ENCODE measurements at places on chromosomes 4 and X.

- DNase-seq, result no peak
Observed at GRCh38 chr4:27142841-27143240, 282.2 kb downstream of the STIM2 start.

GRCh38 chrX:110408949-110409588 lies 50.4 kb downstream of the RTL9 start:
- no peak for DNase-seq

DNA sequence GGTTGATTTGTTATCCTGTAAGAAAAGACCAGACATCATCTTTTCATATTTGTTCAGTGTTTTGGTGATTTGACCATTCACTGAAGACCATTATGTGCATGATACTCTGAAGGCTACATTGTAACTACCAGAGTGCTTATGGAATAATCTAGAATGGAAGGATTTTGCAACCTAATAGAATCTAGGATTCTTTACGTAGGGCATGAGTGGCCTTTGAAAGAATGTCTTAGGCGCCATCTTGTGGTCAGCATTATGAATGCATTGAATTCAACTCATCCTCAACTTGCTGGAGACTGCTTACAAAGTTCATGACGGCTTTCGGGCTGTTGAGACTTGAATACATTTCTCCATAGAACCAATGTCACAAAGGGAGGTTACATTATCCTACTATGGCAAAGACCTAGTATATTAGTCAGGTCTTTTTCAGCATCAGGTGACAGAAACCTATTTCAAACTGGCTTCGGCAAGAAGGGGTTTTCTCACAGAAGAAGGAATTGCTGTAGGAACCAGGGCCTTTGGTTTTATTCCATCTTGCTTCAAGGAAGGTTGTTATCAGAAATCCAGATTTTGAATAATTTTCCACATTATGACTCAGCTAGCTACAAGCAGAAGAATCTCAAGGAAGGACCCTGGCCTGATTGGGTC lies 104.1 kb downstream of the GPAT3 start:
- peak; percentile 3 for DNase-seq

DNA sequence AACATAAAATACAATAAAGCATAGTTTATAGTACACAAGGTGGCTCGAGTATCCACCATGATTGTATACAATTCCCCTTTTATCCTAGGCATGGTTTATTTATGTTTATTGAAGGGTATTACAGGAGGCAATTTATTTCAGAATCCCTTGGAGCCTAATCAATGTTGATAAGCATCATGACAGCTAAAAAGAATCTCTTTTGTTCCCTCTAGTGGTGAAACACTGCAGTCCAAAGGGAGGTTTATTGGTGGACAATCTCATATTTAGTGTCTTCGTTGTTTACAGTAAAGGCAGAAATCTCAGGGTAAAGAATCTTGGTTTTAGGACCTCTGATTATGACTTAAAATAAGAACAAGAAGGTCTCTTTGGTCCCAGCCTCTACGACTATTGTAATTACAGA lies 1712.5 kb downstream of the C4orf33 start:
- DNase-seq, result no peak

- DNase-seq, result no peak
Observed at GRCh38 chr4:65482410-65482809, 187.9 kb downstream of the EPHA5 start.

DNA sequence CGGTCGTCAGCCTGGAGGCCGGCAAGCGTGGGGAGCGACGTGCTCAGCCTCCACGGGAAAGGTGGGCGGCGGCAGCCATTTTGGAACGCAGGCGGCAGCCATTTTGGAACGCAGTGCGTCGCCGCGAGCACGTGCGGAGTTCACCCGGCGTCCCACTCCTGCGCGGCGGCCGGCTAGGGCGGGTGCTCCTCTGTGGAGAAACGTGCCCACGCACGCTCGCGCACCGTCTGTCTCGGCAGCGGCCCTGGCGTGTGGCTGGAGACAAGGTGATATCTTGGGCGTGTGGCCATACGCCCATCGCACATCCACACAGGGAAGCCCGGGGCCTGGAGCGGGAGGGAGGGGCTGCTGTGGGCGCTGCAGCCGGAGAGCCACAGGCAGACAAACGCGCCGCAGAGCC lies 21.1 kb downstream of the CPLX1 start:
- DNase-seq, result no peak

DNA sequence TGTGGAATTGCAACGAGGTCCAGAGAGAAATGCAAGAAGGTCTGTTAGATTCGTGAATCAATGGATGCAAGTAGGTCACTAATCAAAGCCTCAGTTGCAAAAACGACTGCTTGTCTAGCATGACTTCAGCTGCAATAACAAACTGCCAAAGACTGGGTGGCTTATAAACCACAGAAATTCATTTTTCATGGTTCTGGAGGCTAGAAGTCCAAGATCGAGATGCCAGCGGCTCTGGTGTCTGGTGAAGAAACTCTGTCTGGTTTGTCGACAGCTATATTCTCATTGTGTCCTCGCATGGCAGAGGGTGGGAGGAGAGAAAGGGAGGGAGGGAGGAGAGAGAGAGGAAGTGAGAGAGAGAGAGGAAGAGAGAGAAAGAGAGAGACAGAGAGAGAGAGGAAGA lies 114.7 kb downstream of the MXRA5 start:
- no peak for DNase-seq

DNA sequence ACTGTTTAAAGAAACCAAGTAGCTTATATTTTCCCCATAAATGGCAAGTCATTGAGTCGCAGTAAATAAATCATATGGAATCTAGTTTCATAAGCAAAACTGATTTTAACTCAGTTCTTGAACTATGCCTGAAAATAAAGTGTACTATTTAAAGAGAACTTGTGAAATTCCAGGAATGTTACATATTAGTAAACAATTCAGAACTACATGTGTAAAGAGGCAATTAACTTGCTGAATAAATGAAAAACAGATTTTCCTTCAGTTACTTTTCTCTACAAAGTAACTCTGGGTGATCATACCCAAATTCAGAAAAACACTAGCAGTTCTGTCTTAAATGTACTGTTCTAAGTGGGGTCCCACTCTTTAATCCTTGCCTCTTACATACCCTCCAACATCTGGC lies 236.1 kb upstream of the EDNRA start:
- DNase-seq, result no peak

DNA sequence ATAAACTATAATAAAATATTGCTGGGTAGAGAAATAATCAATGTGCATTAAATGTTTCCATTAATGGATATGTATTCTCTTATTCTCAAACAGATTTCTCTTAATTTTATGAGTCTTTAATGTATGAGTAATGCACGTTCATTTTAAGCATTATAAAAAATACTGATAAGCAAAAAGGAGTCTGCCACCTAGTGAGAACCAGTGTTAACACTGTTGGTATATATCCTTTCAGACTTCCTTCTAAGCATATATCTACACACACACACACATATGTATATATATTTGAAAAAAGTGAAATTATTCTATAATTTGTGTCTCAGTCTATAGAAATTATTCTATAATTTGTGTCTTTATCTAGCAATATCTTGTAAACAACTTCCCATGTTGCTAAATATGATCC lies 49.9 kb upstream of the MTMR1 start:
- no peak for DNase-seq

DNA sequence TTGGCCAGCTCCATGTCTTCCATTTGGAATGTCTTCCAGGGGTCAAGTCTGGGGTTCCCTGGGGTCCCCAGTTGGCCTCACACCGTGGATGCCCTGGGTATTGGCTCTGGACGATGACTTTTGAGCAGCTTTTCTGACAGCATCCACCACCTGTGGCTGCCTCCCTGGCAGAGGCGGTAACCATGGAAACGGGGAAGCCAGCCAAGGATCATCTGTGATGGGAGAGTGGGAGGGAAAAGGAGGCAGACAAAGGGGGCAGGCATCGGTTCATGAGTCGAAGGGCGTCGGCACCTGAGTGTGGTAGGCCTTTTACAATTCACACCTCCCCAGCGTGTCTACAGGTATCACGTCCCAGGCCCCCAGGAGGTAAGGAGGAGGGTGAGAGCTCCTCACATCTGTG lies 152.2 kb downstream of the ASMT start:
- no peak for DNase-seq

DNA sequence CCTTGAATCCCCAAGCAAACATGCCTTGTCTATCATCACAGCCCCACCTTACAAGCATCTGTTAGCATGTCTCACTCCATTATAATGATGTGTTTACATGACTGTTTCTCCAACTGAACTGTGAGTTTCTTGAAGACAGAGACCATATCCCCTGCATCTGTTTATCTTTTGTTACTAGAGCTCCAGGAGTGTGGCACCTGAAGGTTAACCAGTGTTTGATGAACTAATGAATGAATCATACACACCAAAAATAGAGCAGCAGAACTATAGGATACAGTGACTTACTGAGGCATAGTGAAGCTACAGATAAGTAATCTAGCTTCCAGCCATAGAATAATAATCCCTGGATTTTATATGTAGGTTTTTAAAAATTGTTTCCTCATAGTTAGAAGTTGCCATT lies 331.0 kb downstream of the PCDH7 start:
- DNase-seq, result no peak

GRCh38 chr4:168832763-168833575 lies 177.1 kb downstream of the CBR4 start:
- DNase-seq, result no peak

GRCh38 chr4:177483271-177483670 lies 41.0 kb upstream of the AGA start:
- DNase-seq, result no peak

DNA sequence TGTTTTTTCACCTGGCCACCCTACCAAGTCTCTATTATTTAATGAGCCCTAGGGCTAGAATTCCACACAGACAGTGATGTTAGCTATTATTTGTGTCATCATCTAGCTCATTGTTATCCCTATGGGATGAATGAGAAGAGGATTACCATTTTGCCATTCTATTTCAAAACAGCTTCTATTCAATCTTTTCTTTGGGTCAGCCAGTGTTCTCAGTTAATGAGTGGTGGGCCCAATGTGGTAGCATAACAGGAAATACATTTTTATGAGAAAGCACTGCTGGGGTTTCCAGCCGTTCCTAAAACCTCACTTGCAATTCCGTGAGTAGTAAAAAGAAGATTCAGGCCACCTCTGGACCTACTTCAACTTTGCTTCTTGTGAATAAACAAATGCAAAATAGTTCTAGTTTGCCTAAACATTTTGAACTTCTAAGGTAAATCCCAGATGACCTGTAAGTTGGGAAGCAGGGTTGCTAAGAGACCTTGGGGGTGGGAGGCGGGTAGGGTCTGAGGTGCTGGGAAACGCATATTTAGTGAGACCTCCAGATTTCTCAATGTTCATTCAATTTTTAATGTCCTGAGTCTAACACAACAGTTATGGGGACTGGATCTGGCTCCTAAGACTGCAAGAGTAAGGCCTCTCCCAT lies 24.8 kb upstream of the CYP2U1 start:
- DNase-seq, result no peak

DNA sequence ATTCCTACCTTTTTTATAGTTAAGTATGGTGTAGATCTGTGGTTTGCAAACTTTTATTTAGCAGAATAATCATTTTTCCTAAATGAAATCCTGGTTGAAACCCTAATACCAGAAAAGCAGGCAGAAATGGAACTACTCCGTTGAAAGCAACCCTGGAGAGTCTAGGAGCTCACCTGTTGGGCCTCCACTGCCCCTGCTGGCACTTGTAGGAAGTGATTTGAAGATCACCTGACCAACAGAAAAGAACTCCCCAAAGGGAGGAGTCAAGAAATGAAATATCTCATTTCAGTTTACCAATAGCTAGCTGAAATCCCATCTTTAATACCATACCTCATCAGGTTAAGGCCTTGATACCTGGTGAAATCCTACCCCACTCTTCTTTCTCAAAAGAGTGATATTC lies 277.1 kb downstream of the KLHL13 start:
- DNase-seq, result no peak

All from NCI-H2107 (cell line).